ENCODE measurements at places on chromosomes 11 and 22.

- DNase-seq: no peak
Observed at GRCh38 chr11:8833568-8834315, 77.2 kb upstream of the AKIP1 start.

GRCh38 chr22:40289991-40290459 is 56.3 kb upstream of the ADSL start:
- DNase-seq: no peak

- DNase-seq: no peak
Observed at GRCh38 chr11:1916132-1916985, 3.1 kb upstream of the TNNT3 start.

DNA sequence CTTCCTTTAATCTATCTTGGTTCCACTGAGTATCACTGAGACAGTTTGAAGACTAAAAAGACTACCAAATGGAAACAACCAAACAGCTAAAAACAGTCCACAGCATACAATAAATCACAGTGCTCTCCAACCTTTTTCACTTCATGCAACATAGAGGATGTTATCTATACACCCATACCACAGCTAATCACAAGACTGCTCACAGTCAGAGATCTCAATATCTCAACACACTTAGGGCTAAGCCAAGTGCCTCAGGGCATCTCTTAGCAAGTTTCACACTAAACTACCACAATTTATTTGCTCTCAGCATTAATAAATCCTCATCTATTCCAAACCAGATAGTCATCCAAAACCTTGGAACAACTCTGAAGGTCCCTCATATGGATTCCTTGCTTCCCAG is 129.4 kb downstream of the SBF2 start:
- no peak for DNase-seq

DNA sequence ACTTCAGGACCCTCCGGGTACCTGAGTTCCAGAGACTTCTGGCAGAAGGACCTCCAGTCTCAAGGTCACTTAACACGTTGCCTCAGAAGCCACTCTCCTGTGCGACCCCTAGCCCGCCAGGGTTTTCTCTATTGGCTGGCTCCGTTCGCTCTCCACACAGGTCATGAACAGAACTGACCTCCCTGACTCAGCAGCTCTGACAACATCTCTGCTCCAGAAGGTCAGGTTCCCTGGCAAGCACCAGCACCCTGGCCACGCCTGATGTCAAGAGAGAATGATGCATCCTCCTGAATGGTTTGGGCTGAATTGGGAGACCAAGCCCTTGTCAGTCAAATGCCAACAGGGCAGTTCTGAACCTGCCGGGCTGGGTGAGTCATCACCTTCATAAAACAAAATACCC is 84.3 kb upstream of the TMEM45B start:
- no peak for DNase-seq

DNA sequence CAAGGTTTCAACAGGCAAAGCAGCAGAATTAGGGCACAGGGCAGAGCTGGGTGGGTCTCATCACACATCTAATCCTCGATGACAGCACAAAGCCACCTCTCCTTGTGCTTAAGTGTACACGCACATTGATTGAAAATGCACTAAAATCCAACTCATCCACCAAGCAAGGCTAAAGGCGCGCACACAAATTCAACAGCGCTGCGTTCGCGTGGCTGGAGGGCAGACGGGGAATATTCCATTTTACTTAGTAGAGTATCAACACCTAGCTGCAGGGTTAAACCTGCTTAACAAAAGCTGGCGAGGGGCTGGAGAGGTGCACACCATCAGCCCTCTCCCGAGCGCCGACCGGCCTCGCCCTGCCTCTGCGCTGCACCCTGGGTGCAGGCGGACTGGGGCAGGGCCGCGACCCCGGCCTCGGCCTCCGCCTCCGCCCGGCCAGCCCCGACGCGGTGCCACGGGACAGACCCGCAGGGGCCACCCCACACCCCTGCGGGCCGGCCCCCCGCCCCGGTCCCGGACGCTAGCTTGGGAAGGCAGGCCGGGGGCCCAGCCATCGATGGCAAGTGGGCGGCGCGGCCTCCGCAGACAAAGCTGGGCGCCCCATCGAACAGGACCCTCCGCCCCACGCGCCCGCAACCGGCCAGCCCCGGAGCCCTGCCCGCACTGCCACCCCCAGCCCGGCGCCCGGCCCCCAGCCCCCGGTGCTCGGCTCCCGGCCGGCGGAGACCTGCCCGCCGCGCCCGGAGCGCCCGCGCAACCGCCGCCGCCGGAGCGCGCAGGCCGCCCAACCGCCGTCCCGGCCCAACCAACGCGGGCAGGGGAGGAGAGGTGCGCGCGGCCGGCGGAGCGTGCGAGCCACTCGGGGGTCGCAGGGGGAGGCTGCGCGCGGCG is 929 bp downstream of the PRDM10 start:
- DNase-seq: peak; percentile 48
